ENCODE measurements at places on chromosomes 4 and X.
A peak's percentile ranks its signal among the peaks of the same experiment; 100 is the strongest.

GRCh38 chr4:105240037-105240436 is 93.4 kb downstream of the TET2 start:
- H3K27ac ChIP-seq: no peak overlapping the region
- peaks cover 23% of the 10 kb centered on the region for H3K4me1 ChIP-seq
- no peak for DNase-seq
- no peak overlapping the region for H3K4me3 ChIP-seq

DNA sequence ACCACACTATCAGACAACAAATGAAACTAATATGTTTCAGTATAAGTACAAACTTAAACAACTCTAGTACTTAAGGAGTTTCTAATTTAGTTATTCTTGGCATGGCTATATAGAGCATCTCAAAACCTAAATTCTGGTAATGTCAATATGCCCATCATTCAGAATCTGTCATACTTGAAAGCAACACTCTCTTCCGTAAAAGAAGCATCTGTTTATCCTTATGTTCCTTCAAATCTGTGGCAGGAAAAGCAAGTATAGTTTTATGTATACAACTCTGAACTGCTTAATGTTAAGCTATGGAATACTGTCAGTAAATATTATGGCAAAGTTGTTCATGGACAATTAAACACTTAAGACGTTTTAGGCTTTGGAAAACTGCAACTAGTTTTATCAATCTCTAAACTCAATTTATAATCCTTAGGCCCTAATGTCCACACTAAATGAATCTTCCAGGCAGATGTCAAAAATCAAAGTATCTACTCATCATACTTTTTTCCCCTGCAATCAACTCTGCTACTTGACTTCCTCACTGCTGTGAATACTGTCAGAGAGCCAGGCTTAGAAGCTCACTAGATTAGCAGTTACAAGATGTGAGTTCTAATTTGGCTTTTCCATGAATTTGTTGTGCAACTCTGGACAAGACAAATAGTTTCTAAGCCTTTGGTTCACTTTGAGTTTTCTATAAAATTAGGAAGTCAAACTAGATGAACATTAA is 109.4 kb downstream of the SCLT1 start:
- H3K4me1 ChIP-seq: no peaks in the 10 kb centered on the region
- no peak overlapping the region for H3K27ac ChIP-seq
- H3K27me3 ChIP-seq: no peaks in the 10 kb centered on the region
- no peak overlapping the region for H3K4me3 ChIP-seq
- no peak for DNase-seq
- H3K36me3 ChIP-seq: peaks cover 26% of the 10 kb centered on the region

GRCh38 chr4:149009223-149009622 is 567.0 kb upstream of the NR3C2 start:
- H3K36me3 ChIP-seq: no peaks in the 10 kb centered on the region
- H3K4me3 ChIP-seq: no peak overlapping the region
- no peaks in the 10 kb centered on the region for H3K4me1 ChIP-seq
- DNase-seq: no peak
- H3K27me3 ChIP-seq: no peaks in the 10 kb centered on the region

- no peaks in the 10 kb centered on the region for H3K4me1 ChIP-seq
- H3K27me3 ChIP-seq: no peaks in the 10 kb centered on the region
- no peak overlapping the region for H3K27ac ChIP-seq
- no peak for DNase-seq
- H3K4me3 ChIP-seq: no peak overlapping the region
Measured at GRCh38 chrX:10851809-10852208, 231.4 kb upstream of the MID1 start.

DNA sequence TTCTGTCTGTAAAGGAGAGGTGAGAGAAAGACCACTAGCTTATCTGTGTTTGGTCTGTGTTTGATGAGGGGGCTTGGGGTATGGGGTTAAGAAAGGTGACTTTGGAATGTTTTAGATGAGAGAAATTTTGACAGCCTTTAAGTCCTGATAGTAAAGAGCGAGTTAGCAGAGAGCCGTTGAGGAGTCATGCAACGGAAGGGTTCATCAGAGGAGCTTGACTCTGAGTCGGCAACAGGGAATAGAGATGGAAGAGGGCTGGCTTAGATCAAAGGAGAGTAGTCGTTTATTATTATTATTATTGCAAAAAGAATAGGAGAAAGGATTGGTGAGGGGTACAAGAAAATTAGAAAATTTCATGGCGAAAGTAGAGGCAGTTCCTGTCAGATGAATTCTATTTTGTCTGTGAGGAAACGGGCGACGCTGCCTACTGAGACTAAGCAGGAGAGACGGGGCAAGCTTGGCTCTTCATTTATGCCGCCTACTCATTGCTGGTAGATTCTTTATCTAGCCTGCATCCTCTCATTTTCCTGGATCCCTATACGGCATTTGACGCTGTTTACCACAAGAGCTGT is 473 bp upstream of the VAMP7 start:
- peak overlapping the region; percentile 87 for H3K27ac ChIP-seq
- H3K4me3 ChIP-seq: peak overlapping the region; percentile 92
- H3K4me1 ChIP-seq: peaks cover 13% of the 10 kb centered on the region
- peaks cover 4% of the 10 kb centered on the region for H3K36me3 ChIP-seq

GRCh38 chrX:133405498-133406185 is 9.6 kb downstream of the GPC4 start:
- H3K4me3 ChIP-seq: no peak overlapping the region
- no peak overlapping the region for H3K27ac ChIP-seq
- DNase-seq: no peak

DNA sequence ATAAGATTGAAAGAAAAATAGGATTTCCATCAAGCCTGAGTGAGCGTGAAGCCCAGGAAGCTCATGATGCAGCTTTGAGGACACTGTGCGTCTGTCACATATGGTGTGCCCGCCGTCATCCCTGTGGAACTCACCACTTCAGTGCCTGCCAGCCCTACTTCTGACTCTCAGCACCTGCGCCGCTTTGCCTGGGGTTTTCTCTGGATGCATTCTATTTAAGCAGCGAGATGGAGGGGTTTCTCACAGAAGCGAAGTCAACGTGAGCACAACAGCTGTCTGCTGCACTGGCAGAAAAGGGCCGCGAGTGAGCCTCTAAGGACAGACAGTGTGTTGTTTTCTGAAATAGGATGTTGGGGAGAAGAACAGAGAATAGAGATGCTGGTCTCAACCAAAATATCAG is 6.2 kb upstream of the TMEM128 start:
- no peak for DNase-seq
- peaks cover 2% of the 10 kb centered on the region for H3K4me1 ChIP-seq
- H3K27me3 ChIP-seq: peaks cover 9% of the 10 kb centered on the region
- no peak overlapping the region for H3K4me3 ChIP-seq
- no peaks in the 10 kb centered on the region for H3K36me3 ChIP-seq

GRCh38 chr4:147820975-147821374 is 89.1 kb downstream of the ARHGAP10 start:
- H3K4me3 ChIP-seq: no peak overlapping the region
- H3K27ac ChIP-seq: no peak overlapping the region
- peaks cover 4% of the 10 kb centered on the region for H3K4me1 ChIP-seq
- no peaks in the 10 kb centered on the region for H3K27me3 ChIP-seq
- no peak for DNase-seq

DNA sequence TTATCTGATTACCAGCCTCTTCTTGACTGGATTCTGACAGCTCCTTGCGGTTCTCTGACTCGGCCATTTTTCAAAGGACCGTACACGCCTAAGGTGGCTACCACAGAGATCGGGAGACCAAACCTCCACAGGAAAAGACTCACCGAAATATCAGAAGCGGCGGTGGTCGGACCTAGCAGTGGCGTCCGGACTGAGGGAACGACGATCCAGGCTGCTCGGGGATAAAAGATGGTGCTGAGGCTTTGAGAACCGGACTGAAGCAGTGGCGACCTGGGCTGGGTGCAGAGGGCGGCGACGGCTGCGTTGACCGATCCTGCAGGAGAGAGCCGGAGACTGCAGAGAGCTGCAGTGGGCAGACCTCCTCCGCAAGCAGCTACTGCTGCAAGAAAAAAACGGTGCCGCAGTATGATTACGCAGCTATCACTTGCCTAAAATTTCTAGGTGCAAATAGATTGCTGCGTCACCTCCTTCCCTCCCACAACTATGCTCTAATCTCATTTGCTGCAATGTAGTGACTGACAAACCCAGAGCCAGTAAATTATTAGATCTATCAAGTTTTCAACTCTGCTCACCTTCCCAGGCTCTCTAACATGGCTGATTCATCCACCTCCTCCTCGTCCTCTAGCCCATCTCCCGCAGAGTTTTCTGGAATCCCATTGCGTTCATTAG is at the start of gene NAP1L2:
Gene NAP1L2 (minus strand): TSS at position 426 of the 669 bp plus-strand sequence. CDS start 359 bp downstream, at position 67.
- peaks cover 10% of the 10 kb centered on the region for H3K4me1 ChIP-seq
- H3K36me3 ChIP-seq: no peaks in the 10 kb centered on the region
- H3K27me3 ChIP-seq: peaks cover 7% of the 10 kb centered on the region
- H3K27ac ChIP-seq: peak within 1 kb of the TSS; percentile 59
- H3K4me3 ChIP-seq: peak within 1 kb of the TSS; percentile 89

GRCh38 chr4:109025471-109026076 is 262.7 kb upstream of the ETNPPL start:
- H3K36me3 ChIP-seq: no peaks in the 10 kb centered on the region
- DNase-seq: no peak
- no peak overlapping the region for H3K4me3 ChIP-seq
- H3K27me3 ChIP-seq: no peaks in the 10 kb centered on the region
- no peak overlapping the region for H3K27ac ChIP-seq
- no peaks in the 10 kb centered on the region for H3K4me1 ChIP-seq

DNA sequence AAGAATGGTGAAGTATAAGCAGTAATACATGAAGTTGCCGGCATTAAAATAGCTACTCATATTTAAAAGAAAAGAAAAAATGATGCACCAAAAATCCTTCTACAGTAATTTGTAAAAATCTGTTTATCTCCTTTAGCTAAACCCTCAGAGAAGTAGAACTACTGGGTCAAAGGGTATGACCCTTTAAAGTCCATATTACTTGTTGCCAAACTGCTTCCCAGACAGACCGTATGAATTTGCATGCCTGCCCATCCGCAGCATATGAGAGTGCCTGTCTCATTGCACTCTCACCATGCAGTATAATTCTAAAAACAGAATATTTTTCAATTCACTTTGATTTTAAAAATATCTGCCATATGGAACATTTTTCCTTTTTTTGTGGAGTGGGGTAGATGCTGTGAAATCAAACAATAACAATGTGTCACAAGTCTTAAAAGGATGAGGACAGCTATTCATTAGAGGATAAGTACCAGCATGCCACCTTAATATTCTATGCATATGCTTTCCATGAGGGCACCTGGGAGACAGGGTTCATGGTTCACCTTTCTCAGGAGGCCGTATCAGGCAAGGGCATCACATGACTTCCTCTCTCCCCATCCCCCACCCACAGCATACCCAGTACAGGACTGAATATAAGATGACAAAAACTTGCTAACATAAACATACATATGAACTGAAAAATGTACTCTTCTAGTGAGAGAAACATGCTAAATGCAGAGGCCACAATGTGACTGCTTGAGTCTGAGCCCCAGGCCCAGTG is 17.8 kb downstream of the ZDHHC9 start:
- peaks cover 18% of the 10 kb centered on the region for H3K4me1 ChIP-seq
- DNase-seq: no peak
- peak overlapping the region; percentile 23 for H3K27ac ChIP-seq
- H3K27me3 ChIP-seq: no peaks in the 10 kb centered on the region
- no peak overlapping the region for H3K4me3 ChIP-seq

GRCh38 chr4:140609548-140610425 is 41.0 kb upstream of the UCP1 start:
- no peaks in the 10 kb centered on the region for H3K36me3 ChIP-seq
- H3K4me3 ChIP-seq: no peak overlapping the region
- H3K27me3 ChIP-seq: peaks cover 13% of the 10 kb centered on the region
- no peaks in the 10 kb centered on the region for H3K4me1 ChIP-seq
- no peak overlapping the region for H3K27ac ChIP-seq

- peaks cover 34% of the 10 kb centered on the region for H3K4me1 ChIP-seq
- peak overlapping the region; percentile 75 for H3K4me3 ChIP-seq
- no peaks in the 10 kb centered on the region for H3K27me3 ChIP-seq
- H3K36me3 ChIP-seq: peaks cover 23% of the 10 kb centered on the region
- H3K27ac ChIP-seq: peak overlapping the region; percentile 84
Measured at GRCh38 chrX:154513716-154514115, 2.3 kb downstream of the FAM3A start.

GRCh38 chr4:151012820-151013219 is 2.3 kb downstream of the LRBA start:
- H3K4me1 ChIP-seq: peaks cover 36% of the 10 kb centered on the region
- H3K36me3 ChIP-seq: peaks cover 19% of the 10 kb centered on the region
- peak overlapping the region; percentile 67 for H3K27ac ChIP-seq
- peak overlapping the region; percentile 100 for H3K4me3 ChIP-seq
- no peak for DNase-seq

DNA sequence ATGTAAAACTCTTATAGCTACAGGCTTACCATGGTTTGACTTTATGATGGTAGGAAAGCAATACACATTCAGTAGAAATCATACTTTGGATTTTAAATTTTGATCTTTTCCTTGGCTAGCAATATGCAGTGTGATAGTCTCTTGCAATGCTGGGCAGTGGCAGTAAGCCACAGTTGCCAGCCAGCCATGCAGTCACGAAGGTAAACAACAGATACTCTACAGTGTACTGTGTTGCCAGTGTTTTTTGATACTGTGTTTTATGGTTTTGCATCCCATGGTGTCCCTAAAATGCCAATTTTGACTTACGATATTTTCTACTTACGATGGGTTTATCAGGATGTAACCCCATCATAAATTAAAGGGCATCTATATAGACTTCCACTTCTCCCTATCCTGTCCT is 24.8 kb upstream of the KLF3 start:
- H3K27ac ChIP-seq: no peak overlapping the region
- no peaks in the 10 kb centered on the region for H3K36me3 ChIP-seq
- H3K27me3 ChIP-seq: peaks cover 22% of the 10 kb centered on the region
- H3K4me1 ChIP-seq: no peaks in the 10 kb centered on the region
- H3K4me3 ChIP-seq: no peak overlapping the region

DNA sequence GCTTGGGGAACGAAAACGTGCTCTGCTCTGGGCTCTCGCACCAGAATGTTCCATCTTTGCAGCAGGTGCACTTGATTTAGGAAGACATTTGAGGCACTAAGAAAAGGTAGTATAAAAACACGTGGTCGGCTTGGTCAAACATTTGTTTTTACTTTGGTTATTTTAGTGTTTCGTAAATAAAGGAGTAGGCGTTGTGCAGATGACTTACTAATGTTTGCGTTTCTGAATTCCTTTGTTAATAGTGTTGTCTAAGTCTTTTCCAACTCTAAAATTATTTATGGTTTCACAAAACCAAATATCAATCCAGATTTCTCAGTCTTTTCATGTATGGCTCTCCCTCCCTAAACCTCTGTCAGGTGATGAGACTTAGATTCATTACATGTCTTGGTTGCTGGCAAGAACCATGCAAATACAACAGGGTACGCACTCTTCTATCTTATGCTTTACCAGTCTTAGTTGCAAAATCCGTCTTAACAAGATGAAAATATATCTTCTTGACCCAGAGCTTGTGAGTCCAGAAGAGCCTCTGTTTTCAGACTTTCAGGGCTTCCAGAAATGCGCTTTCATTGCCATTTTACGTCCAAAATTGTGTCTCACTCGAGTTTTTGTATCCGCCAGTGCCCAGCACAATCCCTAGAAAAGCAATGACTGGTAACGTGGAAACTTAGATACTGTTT is 686 bp downstream of the MTHFD2L start:
- no peak for DNase-seq
- peak overlapping the region; percentile 93 for H3K4me3 ChIP-seq
- H3K27ac ChIP-seq: peak overlapping the region; percentile 87

GRCh38 chr4:138030375-138030774 is 211.8 kb downstream of the SLC7A11 start:
- H3K27ac ChIP-seq: no peak overlapping the region
- H3K4me3 ChIP-seq: no peak overlapping the region
- H3K27me3 ChIP-seq: no peaks in the 10 kb centered on the region
- DNase-seq: no peak

- H3K4me3 ChIP-seq: no peak overlapping the region
- no peaks in the 10 kb centered on the region for H3K36me3 ChIP-seq
- no peaks in the 10 kb centered on the region for H3K4me1 ChIP-seq
- H3K27ac ChIP-seq: no peak overlapping the region
Measured at GRCh38 chrX:31271615-31272471, 200.0 kb upstream of the FTHL17 start.
